Activated CD4-positive, alpha-beta memory T cell treated with anti-CD3 and anti-CD28 coated beads for 36 hours (primary cell): ENCODE measurements at places on chromosomes 7 and 10. TPM values are rescaled to one million over a fixed set of nuclear protein-coding genes. Genes with fewer than 3 reads are reported as not detected.

UBE2D4 gene
- 11.8 TPM for total RNA-seq

ZNF722 gene
- not detected for total RNA-seq

DNA sequence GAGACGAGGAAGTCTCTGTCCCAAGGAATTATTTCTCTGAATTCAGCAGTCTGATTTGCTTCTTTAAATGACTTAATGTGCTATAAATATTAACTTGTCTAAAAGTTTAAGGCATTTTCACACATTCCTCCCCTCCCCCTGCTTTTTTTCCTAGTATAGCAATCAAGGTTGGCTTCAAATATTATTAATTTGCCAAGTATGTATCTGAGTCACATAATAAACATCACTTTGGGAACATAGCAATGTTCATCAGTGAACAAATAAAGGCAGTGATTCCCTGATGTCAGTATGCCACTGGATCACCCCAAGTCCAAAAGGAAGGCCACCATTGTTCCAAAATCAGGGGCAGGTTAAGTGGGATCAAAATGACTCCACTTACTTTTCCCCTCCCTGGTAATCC lies 40.5 kb downstream of the PDE6C start:
- no peak for DNase-seq

DNA sequence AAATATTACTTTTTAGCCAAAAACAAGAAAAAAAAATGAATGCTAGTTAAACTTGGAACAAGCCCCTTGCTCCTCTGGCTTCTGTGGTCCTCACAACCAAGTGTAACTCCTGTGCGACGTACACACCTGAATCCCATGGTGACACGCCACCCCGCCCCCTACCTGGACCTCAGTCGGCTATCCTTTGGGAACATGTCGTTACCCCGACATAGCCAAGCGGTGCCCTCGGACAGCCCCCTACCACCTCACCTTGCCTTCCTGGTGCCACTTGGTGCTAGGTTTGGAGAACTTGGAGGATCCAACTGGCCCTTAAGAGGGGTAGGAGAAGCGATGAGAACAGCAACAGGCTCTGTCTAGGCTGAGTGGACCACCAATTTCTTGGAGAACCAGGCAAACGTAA lies 12.0 kb upstream of the SMARCD3 start:
- DNase-seq, result no peak

GRCh38 chr7:24920451-24921361 lies 59.3 kb downstream of the OSBPL3 start:
- no peak for DNase-seq

DNA sequence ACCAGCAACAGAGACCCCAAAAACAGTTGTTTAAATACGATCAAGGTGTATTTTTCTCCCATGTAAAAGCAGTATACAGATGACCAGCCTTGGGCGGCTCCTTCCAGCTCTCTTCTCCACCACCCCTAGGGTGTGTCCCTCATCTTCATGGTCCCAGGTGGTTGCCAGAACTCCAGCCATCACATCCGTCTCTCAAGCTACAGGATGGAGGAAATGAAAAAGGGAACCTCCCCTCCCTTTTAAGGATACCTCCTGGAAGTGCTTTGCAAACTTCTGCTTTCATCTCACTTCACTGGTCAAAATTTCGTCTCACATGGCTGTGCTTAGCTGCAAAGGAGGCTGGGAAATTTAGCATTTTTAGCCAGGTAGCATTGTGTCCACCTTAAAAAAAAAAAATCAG lies 59.3 kb downstream of the C10orf105 start:
- no peak for DNase-seq

DNA sequence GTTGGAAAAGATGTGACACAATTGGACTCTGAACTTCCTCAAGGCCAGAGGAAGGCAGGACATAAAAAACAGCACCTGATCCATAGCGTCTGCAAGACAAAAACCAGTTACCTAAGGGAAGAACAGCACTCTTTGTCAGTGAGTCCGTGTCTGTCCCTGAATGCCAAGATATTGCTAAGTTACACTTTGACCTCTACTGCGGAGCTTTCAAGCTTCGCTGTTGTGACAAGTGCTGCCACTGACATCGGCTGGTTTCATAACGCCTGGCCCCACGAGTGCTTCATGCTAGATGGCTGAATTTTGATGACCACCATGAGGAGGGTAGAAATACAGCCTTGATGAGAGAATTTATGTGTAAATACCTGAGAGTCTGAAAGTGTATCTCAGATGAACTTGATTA lies 49.7 kb upstream of the JAZF1 start:
- DNase-seq, result no peak

GRCh38 chr10:117257721-117258120 lies 16.8 kb downstream of the SLC18A2 start:
- no peak for DNase-seq

GRCh38 chr10:4511509-4511908 lies 314.5 kb upstream of the AKR1E2 start:
- no peak for DNase-seq

AOAH gene
- total RNA-seq, result 2.4 TPM

GRCh38 chr10:52879091-52879807 lies 106.7 kb upstream of the MBL2 start:
- DNase-seq, result no peak

DNA sequence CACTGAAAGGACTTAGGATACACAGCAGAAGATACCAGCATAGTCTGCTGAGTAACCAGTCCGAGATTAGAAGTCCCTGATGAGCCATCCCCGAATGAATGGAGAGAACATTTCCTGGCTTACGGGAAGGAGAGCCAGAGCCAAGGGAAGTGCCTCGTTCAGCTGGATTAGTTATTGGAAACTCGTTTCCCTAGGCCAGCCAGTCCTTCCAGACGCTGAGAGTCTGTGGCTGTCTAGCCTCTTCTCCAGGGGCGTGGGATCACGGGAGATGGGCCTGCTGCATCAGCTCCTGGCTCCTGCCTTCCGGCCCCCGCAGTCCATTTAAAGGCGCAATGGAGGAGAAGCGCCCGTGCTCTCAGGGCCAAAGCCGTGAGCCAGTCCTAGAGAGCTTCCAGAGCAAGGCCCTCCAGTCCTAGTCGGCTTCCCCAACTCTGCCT lies 712.8 kb downstream of the PARD3 start:
- no peak for DNase-seq

DNA sequence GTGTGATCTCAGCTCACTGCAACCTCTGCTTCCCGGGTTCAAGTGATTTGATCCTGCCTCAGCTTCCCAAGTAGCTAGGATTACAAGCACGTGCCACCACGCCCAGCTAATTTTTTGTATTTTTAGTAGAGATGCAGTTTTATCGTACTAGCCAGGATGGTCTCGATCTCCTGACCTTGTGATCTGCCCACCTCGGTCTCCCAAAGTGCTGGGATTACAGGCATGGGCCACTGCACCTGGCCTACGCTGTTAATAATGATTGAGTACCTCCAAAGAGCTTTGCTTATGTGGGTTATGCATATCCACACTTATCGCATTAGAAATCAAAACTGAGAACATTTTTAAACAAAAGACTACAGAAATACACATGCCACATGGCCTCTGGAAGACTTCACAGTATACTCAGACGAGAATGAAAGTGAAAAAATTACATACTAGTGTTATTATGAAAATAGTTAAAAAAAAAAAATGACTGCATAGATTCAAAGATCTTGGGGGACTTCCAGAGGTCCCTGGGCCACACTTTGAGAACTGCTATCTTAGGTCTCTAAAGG lies 25.4 kb downstream of the RPP38 start:
- DNase-seq, result peak; percentile 45

- DNase-seq, result no peak
These were observed 71.3 kb downstream of the PFKFB3 start for GRCh38 chr10:6274040-6274439.

RNF133 gene
- total RNA-seq, result not detected

TRPV5 gene
- not detected for total RNA-seq

FAM3C gene
- 17.2 TPM for total RNA-seq

GRCh38 chr7:28433699-28434219 lies 21.4 kb downstream of the CREB5 start:
- no peak for DNase-seq

DRGX gene
- total RNA-seq, result not detected

SFRP5 gene
- total RNA-seq, result not detected

DNA sequence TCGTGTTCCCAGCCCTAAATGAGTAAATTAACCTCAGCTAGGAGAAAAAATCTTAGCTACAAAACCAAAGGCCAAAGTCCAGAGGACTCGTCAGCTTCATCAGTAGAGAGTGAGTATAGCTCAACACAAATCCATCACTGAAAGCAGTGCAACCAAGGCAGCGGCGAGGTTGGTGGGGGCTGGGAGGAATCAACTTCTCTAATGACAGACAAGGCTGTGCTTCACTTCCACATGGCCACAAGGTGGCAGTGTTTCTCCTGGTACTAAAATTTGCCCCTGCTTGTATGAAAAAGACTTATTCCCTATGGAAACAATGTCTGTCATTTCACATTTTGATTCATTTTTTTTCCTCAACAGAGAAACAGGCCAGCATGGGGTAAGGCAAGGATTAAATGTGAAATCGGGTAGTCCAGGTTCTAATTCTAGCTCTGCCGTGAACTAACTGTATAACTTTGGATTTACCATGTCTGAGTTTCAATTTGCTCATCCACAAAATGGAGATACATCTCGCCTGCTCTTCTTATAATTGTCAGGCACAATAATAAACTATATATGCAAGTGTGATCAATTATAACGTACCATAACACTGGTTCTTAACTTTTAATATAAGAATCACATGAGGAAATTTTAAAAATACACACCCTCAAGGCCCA lies 39.3 kb downstream of the FAS start:
- DNase-seq, result peak; percentile 78

DNA sequence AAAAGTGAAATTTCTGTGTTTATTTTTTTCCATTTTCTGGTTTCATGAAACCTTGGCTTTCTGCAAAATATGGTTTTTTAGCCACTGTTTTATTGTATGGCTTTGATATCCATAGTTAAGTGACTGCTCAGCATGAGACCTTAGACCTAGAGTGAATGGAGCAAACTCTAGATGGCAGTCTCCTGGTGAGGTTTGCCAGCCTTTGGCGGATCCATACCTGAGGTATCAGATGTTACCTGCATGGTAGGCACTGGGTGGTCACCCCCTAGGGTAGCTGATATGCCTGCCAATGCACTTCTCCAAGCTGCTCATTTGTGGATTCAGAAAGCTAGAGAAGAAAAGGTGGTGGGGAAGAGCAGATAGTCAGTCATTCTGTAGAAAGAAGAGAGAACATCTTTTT lies 17.4 kb upstream of the FZD8 start:
- DNase-seq, result no peak

DNA sequence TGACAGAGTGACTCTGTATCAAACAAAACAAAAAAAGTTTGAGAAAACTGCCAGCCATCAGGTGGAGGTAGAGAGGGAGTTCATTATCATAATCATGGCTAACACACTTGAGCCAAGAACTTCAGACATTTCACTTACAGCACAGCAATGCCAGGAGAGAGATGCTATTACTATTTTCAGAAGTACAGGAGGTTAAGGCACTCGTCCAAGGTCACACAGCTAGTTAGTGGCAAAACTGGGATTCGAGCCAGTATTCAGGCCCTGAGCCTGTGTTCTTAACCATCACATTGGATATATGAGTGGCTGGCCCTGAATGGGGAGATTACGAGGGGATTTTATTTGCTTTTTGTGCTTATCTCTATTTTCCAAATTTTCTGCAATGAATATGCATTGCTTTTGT lies 24.8 kb upstream of the UNC5B start:
- no peak for DNase-seq

DNA sequence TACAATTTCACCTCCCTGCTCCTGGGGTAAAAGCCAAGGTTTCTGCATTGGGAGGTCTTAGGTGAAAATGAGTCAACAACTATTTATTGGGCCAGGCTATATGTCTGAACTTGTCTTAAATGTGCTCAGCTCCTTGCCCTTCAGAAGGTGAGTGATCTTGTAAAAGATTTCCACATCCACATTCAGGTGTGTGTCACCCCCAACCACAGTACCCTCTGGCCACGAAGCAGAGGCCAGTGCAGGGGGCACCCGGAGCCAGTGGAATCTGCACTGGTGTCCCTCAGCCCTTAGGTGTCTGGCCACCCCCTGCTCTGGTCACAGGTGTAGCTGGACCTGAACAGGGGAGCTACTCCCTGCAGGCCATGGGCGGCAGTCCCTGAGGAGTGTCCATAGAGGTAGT lies 198.5 kb downstream of the PAXIP1 start:
- no peak for DNase-seq

DNA sequence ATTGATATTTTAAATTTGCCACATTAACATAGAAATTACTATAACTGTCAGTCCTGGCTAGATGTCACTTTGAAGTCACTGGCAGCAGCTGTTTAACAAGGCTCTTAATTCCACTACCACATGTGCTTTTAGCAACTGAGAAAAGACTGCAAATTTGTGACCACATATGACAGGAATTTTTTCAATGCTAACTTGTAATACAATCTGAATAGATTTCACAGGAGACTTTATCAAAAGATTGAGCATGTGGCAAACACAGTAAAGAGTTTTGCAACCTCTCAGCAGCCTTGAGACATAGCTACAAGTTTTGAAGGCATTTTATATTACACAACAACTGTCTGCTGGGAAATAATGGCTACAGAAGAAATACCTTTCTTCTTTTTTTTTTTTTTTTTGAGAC lies 73.0 kb downstream of the MICU1 start:
- no peak for DNase-seq

LRRC17 gene
- 0.33 TPM for total RNA-seq

GRCh38 chr7:72298912-72299311 lies 113.2 kb downstream of the CALN1 start:
- DNase-seq, result no peak

- no peak for DNase-seq
These were observed 717.6 kb downstream of the GRM8 start for GRCh38 chr7:126535176-126535575.

DNA sequence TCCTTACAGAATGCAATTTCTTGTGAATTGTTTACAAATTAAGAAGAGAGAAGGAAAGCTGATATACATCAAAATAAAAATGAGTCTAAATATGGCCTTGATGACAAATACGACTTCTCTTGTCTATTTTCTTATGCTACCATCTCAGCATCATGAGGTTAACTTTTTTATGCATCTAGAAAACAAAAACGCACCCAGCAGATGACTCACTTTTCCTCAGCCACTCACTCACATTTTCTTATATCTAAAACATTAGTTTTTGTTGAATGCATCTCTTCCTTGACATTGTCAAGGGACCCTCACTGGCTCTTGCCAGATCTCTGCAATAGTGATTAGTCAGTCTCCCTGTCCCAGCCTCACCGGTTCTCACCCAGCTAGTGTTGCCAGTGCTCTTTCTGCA lies 256.4 kb upstream of the SLC26A5 start:
- no peak for DNase-seq

ITGB8 gene
- not detected for total RNA-seq

GRCh38 chr10:80709866-80710265 lies 172.2 kb downstream of the SH2D4B start:
- no peak for DNase-seq
